ENCODE measurements at places on chromosomes 12 and 14. TPM values are rescaled to one million over a fixed set of nuclear protein-coding genes. Genes with fewer than 3 reads are reported as not detected.
A peak's percentile ranks its signal among the peaks of the same experiment; 100 is the strongest.

DENND5B gene
- 55.7 TPM for total RNA-seq

RTN1 gene
- total RNA-seq: 7.5 TPM

- DNase-seq: no peak
Observed at GRCh38 chr12:32650508-32650907, 28.6 kb upstream of the DNM1L start.

- no peak for DNase-seq
Observed at GRCh38 chr12:123933214-123933613, 39.4 kb downstream of the CCDC92 start.

DNA sequence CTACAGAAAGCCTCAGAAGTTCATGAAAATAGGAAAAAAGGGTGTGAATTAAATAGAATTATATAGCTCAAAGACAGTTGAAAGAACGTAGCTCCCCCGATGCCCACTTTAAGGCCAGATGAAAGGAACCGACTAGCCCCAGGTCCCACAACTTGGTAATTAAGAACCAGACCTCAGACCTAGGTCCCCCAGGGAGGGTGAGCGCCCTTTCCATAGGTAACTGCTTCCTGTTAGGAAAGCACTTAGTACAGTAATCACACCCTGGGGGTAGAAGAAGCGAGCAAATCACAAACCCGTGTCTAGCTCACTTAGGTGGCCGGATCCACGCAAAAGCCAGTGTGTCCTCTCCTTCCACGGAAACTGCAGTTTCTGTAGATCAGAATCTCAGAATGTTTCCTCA lies 77.1 kb downstream of the PLXNC1 start:
- no peak for DNase-seq

- no peak for DNase-seq
Observed at GRCh38 chr12:45458238-45458637, 242.3 kb downstream of the ANO6 start.

DNA sequence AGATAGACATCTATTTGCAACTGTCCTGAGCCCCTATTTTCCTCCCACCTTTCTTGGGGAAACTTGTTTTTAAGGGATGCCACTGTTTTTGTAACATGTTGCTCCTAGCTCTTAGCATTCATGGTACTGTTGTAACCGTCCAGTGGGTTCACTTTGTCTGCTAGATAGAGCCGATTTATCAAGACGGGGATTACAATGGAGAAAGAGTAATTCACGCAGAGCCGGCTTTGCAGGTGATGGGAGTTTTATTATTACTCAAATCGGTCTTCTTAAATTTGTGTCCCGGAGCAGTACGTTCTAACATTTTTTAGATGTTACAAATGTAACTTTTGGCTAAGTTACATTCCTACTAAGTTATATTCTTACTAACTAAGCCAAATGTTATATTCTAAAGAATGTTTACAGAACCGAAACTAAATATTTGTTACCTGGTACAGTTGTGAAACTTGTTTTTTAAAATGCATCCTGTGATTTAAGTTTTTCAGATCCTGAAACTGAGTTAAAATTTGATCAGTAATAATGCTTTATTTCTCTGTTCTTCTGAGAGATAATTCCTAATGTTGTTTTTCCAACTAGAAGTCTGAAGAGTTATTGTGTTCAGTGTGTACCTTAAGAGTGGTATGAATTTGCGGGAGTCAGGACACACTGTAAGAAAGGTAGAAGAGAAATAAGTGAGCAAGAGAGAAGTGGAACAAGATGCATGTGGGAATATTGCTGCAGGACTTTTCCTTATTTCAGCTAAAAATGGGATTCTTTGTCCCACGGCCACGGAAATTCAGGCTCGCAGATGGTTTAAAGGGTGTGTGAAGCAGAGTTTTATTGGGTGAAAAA lies 20.6 kb upstream of the CLEC2D start:
- no peak for DNase-seq

DNA sequence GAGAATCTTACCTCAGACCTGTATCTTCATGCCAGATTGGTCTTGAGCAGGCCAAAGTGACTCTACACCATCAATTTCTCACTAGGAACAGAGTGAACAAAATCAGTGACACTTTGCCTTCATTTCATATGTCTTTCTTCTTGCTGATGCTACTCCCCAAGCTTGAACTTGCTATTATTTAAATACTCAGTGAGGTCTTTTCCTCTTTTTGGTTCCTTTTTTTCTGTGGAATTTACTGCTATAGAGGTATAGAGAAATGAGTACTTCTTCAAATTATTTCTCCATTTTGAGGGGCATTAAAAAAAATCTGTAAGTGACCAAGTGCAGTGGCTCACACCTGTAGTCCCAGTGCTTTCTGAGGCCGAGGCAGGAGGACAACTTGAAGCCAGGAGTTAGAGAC lies at the start of gene GPR33:
TSS of gene GPR33 (minus strand) at position 154 of the 400 bp plus-strand sequence. CDS start 4,074 bp downstream, outside the sequence.
- DNase-seq: no peak

GRCh38 chr12:54932691-54933090 lies 51.9 kb downstream of the TESPA1 start:
- DNase-seq: peak; percentile 21

DNA sequence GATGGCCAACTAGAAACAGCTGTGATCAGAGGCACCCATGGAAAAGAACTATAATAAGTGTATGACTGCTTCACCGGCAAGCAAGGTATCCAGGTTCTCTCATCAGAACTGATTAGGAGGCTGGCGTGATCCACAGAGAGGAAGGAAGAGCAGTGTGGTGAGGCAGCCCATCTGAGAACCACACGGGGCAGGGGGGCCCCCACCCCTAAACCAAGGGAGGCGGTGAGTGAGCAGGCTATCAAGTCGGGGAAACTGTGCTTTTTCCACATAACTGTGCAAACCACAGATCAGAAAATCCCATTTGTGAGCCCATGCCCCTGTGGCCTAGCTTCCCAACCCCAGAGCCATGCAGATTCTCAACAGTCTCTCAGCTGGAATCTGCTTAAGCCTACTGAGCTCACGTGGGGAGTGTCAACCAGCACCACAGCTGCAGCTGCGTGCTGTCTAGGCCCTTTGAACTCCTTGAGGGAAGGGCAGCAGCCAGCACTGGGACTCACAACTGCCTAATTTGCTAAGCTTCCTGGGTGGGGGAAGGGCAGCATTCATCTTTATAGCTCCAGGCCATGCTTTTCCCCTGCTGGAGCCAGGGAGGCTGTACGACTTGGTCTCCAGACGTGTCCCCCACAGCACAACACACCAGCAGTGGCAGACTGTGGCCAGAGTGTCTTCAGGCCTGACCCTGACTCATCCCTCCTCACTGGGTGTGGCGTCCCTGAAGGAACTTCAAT lies 444.4 kb upstream of the ATP2B1 start:
- DNase-seq: no peak

DNA sequence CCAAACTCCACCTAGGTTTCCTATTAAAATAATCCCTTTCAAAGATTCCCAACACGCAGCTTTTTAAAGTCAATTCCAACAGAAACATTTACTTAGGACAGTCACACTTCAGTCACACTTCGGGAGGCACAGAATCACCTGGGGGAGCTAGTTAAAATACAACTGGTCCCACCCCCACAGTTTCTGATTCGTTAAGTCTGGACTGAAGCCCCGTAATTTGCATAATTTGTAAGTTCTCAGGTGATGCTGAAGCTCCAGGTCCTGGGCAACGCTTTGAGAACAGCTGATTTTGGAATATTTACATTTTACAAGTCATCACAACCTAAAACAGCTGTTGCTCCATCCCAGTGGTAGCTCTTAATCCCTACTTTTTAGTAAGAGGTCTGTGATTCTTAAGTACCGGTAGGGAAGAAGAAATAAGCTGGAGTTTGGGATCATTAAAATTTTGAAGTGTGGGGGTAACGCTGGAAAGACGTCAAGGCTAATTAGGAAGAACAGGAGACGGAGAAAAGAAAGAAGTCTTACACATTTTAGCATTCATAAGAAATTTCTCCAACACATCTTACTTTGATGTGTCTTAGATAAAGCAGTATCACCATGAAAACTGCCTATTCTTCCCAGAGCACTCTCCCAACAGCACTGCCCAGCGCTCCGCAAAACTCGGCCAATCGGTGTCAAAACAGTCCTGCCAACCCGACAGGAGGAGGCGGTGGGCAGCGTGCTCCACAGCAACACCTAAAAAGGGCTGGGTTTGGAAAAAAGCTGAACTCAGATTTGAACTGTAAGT lies 1.1 kb downstream of the IPO8 start:
- peak; percentile 23 for DNase-seq

GRCh38 chr12:110585231-110585799 lies 2.2 kb upstream of the PPTC7 start:
- no peak for DNase-seq

DNA sequence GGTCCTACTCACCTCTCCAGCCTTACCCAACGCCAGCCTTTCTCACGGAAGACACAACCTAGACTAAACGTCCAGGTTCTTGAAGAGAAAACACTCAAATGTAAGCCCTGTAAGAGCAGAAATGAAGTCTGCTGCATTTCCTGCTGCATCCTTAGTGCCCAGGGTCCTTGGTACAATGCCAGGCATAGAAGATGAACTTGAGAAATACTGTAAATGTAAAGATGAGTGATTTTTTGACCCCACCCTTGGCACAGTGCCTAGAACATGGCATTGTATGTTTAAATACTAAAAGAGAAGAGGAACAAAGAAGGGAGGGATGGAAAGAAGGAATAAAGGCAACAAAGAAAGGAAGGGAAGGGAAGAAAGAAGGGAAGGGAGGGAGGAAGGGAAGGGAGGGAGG lies 514.6 kb downstream of the MED13L start:
- no peak for DNase-seq

Measured in tibial nerve (tissue), 4 donors.